Activated CD4-positive, alpha-beta T cell treated with anti-CD3 and anti-CD28 coated beads, Interleukin-2, Interleukin-6, amounts not matched to agents 100 ng/mL and 50 ng/mL, durations not matched to agents 16 hours and 8 hours (primary cell): ENCODE measurements at places on chromosomes 1 and 21.

DNA sequence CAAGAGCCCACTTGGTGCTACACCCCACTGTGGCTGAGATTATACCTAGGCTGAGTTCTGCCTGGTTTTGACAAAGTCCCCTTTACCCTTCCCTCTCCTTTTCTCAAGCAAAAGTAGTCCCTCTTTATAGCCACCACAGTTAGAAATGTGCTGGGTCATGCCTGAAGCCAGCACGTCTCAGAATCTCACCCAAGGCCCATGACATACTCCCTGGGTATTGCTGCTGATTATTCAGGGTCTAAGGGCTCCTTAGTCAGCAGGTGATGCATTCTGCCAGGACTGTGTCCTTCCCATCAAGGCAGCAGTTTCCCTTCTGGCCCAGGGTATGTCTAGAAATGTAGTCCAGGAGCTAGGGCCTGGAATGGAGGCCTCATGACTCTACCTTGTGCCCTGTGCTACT lies 67.3 kb upstream of the COX20 start:
- DNase-seq, result no peak

- peak; percentile 92 for DNase-seq
Observed at GRCh38 chr1:23559136-23559984, at the start of gene ID3. TSS of gene ID3 (minus strand) at chr1:23559501. CDS start at chr1:23559426, 75 bp downstream.

DNA sequence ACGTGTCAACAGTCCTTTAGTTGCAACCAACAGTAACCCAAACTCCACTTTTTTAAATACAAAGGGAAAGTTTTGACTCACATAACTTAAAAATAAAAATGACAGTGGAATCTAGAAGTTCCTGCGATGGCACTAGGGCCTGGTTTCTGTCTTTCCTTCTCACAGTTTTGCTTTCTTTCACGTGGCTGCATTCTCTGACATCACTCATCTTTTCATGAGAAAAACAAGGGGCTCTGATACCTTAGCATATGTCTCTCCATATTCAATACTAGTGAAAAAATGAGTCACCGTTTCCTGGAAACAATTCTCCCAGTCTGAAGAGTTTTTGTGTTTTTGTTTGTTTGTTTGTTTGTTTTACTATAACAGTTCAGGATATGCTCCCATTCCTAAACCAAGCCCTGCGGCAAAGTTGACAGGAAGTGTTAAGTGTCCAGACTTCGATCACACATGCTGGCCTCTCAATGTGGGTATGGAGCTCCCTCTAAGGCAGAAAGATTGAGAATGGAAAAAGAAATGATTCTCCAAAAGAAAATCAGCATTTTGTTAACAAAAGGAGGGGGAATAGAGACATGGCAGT lies 483.3 kb downstream of the TTLL7 start:
- peak; percentile 38 for DNase-seq

GRCh38 chr1:245874942-245875580 lies 632.0 kb downstream of the SMYD3 start:
- no peak for DNase-seq
